Effector memory CD8-positive, alpha-beta T cell (primary cell): ENCODE measurements at places on chromosomes 12 and 14.

DNA sequence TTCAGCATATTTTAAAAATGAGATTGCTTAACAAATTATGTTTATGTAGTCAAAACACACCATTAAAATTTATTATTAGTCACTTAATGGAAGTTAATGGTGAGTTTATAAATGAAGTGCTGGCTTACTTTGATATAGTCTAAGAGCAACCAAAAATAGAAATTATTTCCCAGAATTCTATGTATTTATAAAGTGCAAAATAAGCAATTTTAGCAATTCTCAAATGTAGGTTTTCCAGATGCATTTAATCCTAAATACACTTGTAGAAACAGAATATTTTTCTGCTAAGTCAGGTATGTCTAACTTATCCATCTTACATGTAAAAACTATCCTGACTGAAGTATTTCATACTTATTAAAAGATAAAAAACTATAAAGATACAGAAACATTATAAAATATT lies 11.2 kb downstream of the LMO3 start:
- no peak for DNase-seq

GRCh38 chr12:77003246-77003645 lies 62.1 kb downstream of the E2F7 start:
- DNase-seq = no peak

DNA sequence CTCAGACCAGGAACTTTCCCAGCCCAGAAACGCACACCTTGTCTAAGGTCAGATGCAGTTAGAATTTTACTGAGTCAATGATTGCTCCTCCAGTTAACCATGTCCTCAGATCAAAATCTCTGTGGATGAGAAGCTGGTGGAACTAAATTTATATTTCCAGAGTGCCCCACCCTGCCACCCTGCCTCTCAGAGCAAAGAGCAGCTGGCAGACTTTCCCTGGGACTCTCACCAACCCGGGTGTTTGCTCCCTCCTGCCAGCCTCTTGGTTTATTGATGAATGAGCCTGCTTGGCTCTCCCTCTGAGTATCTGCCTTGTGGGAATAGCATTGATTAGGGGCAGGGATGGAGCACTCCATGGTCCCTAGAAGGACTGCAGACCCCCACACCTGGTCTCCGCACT lies 5.9 kb upstream of the KRT1 start:
- DNase-seq = no peak

- DNase-seq = no peak
These were observed 42.9 kb upstream of the CAPRIN2 start for GRCh38 chr12:30797689-30798088.

DNA sequence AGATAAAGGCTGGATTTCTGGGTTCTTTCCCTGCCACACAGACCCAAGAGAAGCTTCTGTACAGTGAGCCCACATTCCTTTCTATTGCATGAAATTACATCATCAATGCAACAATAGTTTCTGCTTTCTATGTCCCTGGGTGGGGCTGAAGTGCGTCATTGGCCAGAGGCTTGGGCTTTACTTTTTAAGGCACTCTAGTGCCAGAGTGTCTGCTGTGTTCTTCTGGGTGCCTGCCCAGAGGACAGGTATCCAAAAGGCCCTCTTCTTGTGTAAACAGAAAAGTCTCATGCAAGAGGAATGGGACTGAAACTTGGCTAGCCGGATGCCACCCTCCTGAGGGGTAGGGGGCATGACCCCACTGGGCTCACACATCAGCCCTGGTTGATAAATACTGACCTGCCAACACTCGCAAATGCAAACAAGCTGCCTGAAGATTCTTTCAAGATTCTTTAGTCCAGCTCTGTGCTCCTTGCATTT lies 5.9 kb downstream of the KRT86 start:
- DNase-seq = no peak

- DNase-seq = peak; percentile 65
These were observed 2.4 kb downstream of the IL26 start for GRCh38 chr12:68223067-68223747.

- DNase-seq = no peak
These were observed 185.1 kb upstream of the CDKN3 start for GRCh38 chr14:54211551-54212308.

DNA sequence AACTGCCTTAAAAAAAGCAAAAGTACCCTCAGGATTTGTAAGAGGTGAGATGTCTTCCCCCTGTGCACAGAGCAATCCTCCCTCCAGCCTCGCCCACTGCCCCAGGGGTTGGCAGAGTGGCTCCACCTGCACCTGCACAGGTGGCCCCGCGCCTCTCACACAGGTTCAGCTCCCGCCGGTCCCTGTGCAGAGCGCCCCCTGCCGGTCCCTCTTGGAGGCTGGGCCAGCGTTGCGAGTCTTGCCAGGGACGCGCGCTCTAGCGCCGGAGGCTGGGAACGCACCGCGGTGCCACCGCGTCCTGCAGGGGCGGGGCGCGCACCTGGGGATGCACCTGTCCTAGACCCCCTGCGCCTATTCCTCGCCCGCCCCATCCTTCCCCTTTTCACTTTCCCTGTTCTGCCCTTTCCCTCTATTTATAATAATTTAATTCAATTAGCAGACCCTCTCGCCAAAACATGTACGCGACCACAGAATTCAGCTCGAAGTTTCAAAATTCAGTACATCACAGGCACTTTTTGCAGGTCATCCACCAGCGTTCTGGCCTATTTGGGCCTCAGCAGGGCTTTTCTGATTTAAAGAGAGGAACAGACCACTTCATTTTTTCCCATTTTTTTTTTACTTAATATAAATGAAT lies 618.6 kb downstream of the AACS start:
- DNase-seq = no peak

DNA sequence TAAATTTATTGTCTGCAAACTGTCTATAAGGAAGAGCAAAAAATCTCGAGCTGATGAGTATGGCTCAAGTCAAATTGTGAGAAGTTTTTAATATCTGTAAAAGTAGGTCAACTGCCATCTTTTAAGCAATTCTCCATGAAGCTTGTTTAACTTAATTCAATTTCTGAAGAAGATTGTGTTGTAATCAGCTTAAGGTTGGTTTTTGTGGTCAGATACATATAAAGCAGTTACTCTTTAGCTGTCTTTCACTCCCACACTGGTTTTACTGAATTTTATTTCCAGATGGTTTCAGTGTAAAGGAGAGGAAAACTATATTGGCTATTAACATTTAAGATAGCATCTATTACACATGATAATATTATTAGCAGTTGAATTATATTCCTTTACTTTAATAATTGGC lies 1165.1 kb downstream of the SLC16A7 start:
- DNase-seq = no peak

GRCh38 chr14:87331991-87332390 lies 661.0 kb downstream of the GALC start:
- no peak for DNase-seq

DNA sequence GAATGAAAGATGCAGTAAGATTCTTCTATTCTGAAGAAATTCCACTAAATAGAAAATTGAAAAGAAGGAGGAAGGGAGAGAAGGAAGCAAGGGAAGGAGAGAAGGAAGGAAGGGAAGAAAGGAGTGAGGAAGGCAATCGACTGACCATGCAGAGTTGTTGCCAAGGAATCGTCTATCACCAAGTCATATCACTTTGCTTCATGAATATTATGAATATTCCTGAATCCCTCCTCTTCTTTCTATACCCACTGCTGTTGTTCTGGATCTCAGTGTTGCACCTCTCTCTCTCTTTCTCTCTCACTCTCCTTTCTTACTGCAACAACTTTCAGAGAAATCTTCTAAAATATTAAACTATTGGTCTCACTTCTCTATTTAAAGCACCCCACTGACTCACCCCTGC lies 222.4 kb downstream of the IPO8 start:
- no peak for DNase-seq

DNA sequence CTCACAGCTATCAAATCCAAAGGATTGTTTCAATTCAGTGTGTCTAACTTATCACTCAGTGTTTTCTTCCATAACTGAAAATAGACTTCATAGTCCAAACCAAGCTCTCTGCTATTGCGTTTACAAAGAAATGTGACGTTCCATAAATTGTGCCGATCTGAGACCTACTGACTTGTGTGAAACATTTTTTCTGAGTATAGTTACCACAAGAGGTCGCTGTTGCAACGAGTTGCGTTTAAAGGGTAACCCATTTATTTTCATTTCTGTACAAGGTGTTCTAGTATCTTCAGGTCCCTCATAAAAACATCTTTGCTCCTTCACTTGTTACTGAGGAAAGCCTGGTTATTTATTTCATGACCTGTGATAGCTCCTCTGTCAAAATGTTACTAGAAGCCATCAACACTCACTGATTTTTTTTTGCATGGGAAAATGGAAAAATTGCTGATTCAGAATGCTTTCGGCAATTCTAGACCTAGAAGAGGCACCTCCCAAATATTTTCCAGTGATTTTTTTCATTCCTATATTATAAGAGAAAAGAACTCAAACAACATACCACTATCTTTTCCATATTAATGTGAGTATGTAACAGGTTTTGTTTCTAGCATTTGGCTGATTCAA lies 60.9 kb upstream of the OR4E1 start:
- peak; percentile 38 for DNase-seq

DNA sequence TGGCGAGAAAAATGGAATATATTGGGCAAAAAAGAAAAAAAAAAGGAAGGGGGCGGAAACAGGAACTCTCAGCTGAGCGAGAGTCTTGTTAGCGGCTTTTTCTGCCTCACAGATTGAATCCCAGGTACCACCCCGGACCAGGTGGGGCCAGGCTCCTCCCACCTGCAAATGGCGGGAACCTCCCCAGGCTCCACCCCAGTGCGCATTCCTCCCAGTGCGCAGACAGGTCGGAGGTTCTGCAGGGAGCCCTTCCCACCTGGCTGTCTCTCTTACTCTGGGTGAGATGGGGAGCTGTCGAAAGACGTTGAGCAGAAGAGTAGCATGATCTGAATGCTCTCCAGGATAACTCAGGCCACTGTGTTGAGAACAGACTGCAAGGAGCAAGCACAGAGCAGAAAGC lies 57.0 kb upstream of the ETV6 start:
- DNase-seq = no peak

- DNase-seq = no peak
These were observed 130.4 kb upstream of the PARP11 start for GRCh38 chr12:4003576-4003975.

GRCh38 chr14:68981539-68981976 lies 2.5 kb upstream of the ACTN1 start:
- no peak for DNase-seq

GRCh38 chr12:24861766-24862540 lies 86.9 kb downstream of the BCAT1 start:
- DNase-seq = no peak

- no peak for DNase-seq
These were observed 93.2 kb downstream of the CHST11 start for GRCh38 chr12:104549815-104550480.

DNA sequence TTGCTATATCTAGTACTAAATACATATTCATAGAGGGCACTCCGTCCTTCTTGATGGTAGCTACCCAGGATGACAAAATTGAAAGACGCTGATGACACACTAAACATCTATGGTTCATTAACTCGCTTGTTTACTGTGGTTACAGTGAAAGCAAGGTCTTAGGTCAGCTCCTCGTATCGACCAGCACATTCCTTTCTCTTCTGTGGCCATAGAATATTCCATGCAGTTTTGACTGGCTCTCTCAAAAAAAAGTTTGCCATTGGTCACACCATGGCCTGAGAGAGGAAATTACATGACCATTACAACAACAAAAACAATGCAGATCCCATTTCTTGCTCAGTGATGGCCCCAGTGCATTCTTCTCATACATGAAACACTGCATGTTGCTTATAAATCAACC lies 411.4 kb upstream of the SOX5 start:
- no peak for DNase-seq
